ENCODE measurements at places on chromosomes 5 and 9.

GRCh38 chr5:154278186-154278585, 87.7 kb downstream of the GALNT10 start:
- DNase-seq, result no peak

GRCh38 chr5:126481243-126481642, 58.0 kb downstream of the GRAMD2B start:
- DNase-seq, result no peak

- no peak for DNase-seq
These were observed 2.5 kb upstream of the CMBL start for GRCh38 chr5:10310066-10310779.

GRCh38 chr5:151153766-151154272, 3.8 kb downstream of the ANXA6 start:
- DNase-seq, result no peak

DNA sequence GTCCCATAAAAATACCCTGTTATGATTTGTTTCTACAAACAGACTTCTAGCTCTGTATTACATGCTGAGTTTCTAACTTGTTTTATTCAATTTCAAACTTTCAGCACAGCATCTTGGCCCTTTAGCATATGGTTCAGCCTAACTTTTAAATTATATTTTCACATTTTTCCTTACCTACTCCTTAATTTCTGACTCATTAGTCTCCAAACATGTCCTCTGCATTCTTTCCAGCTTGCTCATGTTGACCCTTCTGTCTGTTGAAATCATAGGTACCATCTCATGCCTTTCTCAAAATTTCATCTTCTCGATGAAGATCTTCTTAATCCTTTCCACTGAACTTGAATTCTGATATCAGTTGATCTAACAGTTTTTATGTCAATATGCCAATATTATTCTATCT, 200.9 kb upstream of the RIOK2 start:
- DNase-seq, result no peak

GRCh38 chr9:24011009-24011717, 185.1 kb upstream of the ELAVL2 start:
- DNase-seq, result no peak

GRCh38 chr5:31886206-31886605, 247.3 kb downstream of the PDZD2 start:
- DNase-seq, result no peak

DNA sequence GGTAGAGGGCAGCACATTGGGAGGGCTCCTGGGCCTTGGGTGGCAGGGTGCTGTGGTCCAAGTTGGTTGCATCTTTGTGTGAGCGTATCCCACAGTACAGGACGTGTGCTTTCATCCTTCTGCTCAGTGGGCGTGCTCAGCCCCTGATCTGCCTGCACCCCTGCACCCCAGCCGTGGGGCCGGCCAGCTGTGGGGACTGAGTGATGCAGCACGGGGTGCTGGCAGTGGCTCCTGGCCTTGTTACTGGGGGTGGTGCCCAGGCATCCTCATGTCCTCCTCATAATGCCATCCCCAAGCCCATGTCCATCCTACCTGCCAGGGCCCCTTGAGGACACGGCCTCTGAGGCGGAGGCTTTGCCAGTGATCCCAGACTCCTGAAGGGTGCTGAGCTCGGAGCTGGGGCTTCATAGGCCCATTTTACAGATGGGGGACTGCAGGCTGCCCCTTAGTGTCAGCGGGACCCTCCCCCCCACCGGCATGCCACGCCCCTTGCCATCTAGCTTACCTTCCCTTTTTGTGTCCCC, 100.7 kb downstream of the PHF2 start:
- DNase-seq, result no peak

- DNase-seq, result no peak
These were observed 31.0 kb upstream of the FSTL4 start for GRCh38 chr5:133643365-133643764.

DNA sequence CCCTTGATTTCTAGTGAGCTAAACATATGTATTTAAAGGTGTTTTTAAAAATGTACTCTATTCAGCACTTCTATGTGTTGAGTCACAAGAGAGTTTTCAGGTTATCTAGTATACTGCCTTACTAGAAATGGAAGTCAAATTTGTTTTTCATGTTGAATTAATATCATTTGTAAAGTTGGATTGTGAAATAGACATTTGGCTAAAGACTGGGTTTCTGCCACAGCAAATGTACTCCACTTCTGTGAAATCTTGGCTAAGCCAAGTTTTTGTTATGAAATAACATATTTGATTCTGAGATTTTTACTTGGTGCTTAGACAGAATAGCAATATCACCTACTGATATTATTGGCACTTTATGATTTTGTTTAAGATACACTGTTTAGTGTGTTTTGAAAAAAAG, 106.0 kb downstream of the CWC27 start:
- no peak for DNase-seq

DNA sequence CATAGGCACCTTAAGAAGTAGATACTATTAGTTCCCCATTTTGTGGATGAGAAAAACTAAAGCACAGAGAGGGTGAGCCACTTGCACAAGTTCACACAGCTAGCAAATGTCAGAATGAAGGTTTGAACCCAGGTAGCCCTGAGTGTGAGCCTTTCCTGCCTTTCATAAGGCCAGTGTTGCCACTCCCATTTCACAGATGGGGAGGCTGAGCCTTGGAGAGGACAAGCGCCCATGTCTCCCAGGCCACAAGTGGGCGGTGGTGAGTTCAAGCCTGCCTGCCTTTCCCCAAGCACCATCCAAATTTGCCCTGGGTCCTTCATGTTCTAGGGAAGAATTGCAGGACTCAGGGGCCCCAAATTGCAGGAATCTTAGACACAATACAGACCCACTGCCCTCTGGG, 50.6 kb downstream of the LHX2 start:
- DNase-seq, result no peak

- DNase-seq, result no peak
These were observed 123.5 kb upstream of the ACOT12 start for GRCh38 chr5:81517462-81517861.
